Endothelial cell of umbilical vein (primary cell): ENCODE measurements at places on chromosomes 13 and 19. TPM values are rescaled to one million over a fixed set of nuclear protein-coding genes. Genes with fewer than 3 reads are reported as not detected.
A peak's percentile ranks its signal among the peaks of the same experiment; 100 is the strongest.

DNA sequence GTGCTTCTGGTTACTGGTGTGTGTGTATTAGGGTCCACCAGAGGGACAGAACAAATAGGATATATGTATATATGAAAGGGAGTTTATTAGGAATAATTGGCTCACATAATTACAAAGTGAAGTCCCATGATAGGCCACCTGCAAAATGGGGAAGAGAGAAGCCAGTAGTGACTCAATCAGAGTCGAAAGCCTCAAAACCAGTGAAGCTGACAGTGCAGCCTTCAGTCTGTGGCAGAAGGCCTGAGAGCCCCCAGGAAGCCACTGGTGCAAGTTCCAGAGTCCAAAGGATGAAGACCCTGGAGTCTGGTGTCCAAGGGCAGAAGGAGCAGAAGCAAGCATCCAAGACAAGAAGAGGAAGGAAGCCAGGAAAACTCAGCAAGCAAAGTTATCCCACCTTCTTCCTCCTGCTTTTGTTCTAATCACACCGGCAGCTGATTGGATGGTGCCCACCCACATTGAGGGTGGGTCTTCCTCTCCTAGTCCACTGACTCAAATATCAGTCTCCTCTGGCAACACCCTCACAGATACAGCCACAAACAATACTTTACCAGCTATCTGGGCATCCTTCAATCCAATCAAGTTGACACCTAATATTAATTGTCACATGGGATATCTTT lies 21.7 kb upstream of the SCEL start:
- no peaks in the 10 kb centered on the region for H3K27me3 ChIP-seq
- no peaks in the 10 kb centered on the region for H3K36me3 ChIP-seq

- no peak overlapping the region for H3K27ac ChIP-seq
- no peaks in the 10 kb centered on the region for H3K27me3 ChIP-seq
- DNase-seq, result no peak
- H3K36me3 ChIP-seq, result no peaks in the 10 kb centered on the region
- H3K4me3 ChIP-seq, result no peak overlapping the region
Observed at GRCh38 chr13:59478908-59479307, 684.8 kb downstream of the DIAPH3 start.

GRCh38 chr19:485077-485476 lies 11.2 kb upstream of the MADCAM1 start:
- peaks cover 7% of the 10 kb centered on the region for H3K4me1 ChIP-seq
- no peak for DNase-seq
- no peak overlapping the region for H3K4me3 ChIP-seq
- no peaks in the 10 kb centered on the region for H3K27me3 ChIP-seq

GRCh38 chr19:34597596-34597995 lies 79.4 kb downstream of the SCGB2B2 start:
- DNase-seq, result no peak
- H3K27me3 ChIP-seq, result no peaks in the 10 kb centered on the region
- H3K4me1 ChIP-seq, result no peaks in the 10 kb centered on the region
- no peak overlapping the region for H3K4me3 ChIP-seq

GRCh38 chr19:11554160-11554559 lies 4.9 kb downstream of the ELOF1 start:
- no peaks in the 10 kb centered on the region for H3K27me3 ChIP-seq
- no peak overlapping the region for H3K4me3 ChIP-seq
- no peaks in the 10 kb centered on the region for H3K36me3 ChIP-seq
- no peak overlapping the region for H3K27ac ChIP-seq

- H3K4me3 ChIP-seq, result no peak overlapping the region
- DNase-seq, result no peak
- H3K36me3 ChIP-seq, result no peaks in the 10 kb centered on the region
- H3K27ac ChIP-seq, result no peak overlapping the region
- H3K4me1 ChIP-seq, result no peaks in the 10 kb centered on the region
Observed at GRCh38 chr19:50780753-50781435, 9.3 kb upstream of the ACP4 start.

- peaks cover 2% of the 10 kb centered on the region for H3K36me3 ChIP-seq
- H3K27ac ChIP-seq, result no peak overlapping the region
- peak; percentile 73 for DNase-seq
- H3K4me1 ChIP-seq, result no peaks in the 10 kb centered on the region
Observed at GRCh38 chr19:33125929-33126388, 6.0 kb upstream of the WDR88 start.

GRCh38 chr13:57326532-57326931 lies 159.5 kb downstream of the PRR20E start:
- no peaks in the 10 kb centered on the region for H3K27me3 ChIP-seq
- no peaks in the 10 kb centered on the region for H3K4me1 ChIP-seq
- no peak overlapping the region for H3K27ac ChIP-seq
- no peak overlapping the region for H3K4me3 ChIP-seq

DNA sequence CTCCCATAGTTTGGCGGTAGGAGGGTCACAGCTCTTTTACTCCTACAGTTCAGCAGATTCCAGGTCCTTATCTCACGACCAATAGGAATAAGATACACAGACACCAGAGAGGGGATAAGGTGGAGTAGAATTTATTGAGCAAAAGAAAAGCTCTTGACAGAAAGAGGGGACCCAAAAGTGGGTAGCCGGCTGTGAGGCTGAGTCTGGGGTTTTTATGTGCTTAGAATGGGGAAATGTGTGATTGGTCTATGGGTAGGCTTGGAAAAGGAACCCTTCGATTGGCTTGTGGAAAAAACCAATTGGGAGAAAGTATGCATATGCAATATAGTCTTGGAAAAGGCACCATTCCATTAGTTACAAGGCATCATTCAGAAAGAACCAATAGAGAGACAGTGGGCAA lies 1356.9 kb upstream of the SPRY2 start:
- no peaks in the 10 kb centered on the region for H3K4me1 ChIP-seq
- H3K27ac ChIP-seq, result no peak overlapping the region
- no peak for DNase-seq
- no peaks in the 10 kb centered on the region for H3K27me3 ChIP-seq
- H3K4me3 ChIP-seq, result no peak overlapping the region
- H3K36me3 ChIP-seq, result no peaks in the 10 kb centered on the region

- H3K4me3 ChIP-seq, result no peak overlapping the region
- no peak for DNase-seq
- no peaks in the 10 kb centered on the region for H3K27me3 ChIP-seq
- no peak overlapping the region for H3K27ac ChIP-seq
- no peaks in the 10 kb centered on the region for H3K4me1 ChIP-seq
Observed at GRCh38 chr13:90270226-90270625, 1077.3 kb upstream of the MIR17HG start.

DNA sequence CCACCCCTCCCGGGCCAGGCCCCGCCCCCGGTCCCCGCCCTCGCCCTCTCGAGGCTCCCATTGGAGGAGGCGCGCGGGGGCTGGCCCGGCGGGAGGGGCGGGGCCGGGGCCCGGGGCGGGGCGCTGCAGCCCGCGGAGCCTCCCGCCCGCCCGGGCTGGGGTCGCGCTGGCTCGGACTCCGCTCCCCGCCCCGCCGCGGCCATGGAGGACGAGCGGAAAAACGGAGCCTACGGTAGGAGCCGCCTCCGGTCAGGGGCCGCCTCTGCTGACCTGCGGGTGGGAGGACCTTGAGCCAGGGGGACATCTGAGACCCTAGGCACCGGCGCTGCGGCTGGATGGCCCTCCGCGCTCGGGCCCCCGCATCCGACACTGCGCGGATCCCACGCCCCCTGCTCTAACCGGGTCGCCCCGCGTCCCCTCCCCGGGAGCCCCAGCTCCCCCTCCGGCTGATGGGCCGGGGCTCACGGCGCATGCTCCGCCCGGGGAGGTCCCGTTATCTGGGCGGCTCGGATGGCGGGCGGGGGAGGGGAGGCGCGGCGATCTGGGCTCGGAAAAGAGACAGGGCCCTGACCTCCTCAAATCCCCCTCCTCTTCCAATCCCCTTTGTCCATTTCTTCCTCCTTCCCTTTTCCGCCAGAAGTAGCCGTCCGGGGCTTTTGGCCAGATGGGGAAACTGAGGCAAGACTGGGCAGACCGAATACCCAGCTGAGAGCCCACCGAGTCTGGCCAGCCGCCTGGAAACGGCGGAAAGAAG lies 15.4 kb upstream of the AP1M2 start:
- no peaks in the 10 kb centered on the region for H3K27me3 ChIP-seq
- peak overlapping the region; percentile 74 for H3K27ac ChIP-seq
- peak; percentile 83 for DNase-seq
- peak overlapping the region; percentile 91 for H3K4me3 ChIP-seq

- no peak for DNase-seq
- no peaks in the 10 kb centered on the region for H3K27me3 ChIP-seq
- H3K36me3 ChIP-seq, result no peaks in the 10 kb centered on the region
- H3K4me3 ChIP-seq, result no peak overlapping the region
- H3K27ac ChIP-seq, result no peak overlapping the region
- no peaks in the 10 kb centered on the region for H3K4me1 ChIP-seq
Observed at GRCh38 chr19:31252441-31252840, 96.8 kb downstream of the TSHZ3 start.

DNA sequence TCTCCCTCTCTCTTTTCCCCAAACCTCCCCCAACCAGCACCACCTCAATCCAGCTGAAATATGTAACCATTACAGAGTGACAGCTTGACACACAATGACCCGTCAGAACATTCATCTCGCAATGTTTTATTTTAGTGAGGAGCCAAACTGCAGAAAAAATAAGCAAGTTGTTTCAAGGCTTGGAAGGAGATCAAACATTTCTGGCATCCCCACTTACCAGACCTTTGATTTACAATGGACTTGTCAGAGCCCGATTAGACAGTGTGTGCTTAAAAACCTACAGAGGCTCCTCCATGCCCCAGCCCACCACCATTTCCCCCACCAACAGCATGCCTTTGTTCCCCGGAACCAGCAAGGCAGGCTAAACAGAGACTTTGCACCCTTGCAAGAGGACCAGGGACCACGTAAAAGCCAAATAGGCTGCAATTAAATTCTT lies 382.8 kb upstream of the ZNF507 start:
- H3K27me3 ChIP-seq, result no peaks in the 10 kb centered on the region
- DNase-seq, result no peak
- H3K4me3 ChIP-seq, result no peak overlapping the region

- no peak overlapping the region for H3K27ac ChIP-seq
- DNase-seq, result no peak
- H3K4me3 ChIP-seq, result no peak overlapping the region
- no peaks in the 10 kb centered on the region for H3K27me3 ChIP-seq
- H3K4me1 ChIP-seq, result no peaks in the 10 kb centered on the region
Observed at GRCh38 chr13:94218537-94218936, 260.9 kb downstream of the DCT start.

DNA sequence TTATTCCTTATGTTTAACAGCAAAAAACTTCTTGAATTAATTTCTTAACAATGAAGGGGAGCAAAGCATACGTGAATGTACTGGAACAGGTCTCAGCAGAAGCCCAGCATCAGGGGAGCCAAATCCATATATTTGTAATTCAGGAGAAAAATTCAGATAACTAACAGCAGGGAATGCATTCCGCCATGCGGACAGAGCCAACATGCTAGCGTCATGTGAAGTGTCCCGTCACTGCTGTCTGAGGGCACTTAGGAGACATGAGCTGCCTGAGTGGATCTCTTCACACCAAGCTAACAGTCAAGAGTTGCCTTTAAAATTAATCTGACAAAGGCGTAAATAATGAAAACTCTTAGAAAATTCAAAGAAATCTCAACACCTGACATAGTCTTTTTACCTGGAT lies 6.4 kb downstream of the AMER2 start:
- H3K4me1 ChIP-seq, result no peaks in the 10 kb centered on the region
- no peak for DNase-seq
- no peak overlapping the region for H3K27ac ChIP-seq
- no peaks in the 10 kb centered on the region for H3K36me3 ChIP-seq
- peaks cover 38% of the 10 kb centered on the region for H3K27me3 ChIP-seq

- H3K4me1 ChIP-seq, result peaks cover 10% of the 10 kb centered on the region
- DNase-seq, result peak; percentile 95
- no peak overlapping the region for H3K27ac ChIP-seq
- no peak overlapping the region for H3K4me3 ChIP-seq
- no peaks in the 10 kb centered on the region for H3K36me3 ChIP-seq
Observed at GRCh38 chr19:45882652-45883585, 3.0 kb downstream of the IRF2BP1 start.

DNA sequence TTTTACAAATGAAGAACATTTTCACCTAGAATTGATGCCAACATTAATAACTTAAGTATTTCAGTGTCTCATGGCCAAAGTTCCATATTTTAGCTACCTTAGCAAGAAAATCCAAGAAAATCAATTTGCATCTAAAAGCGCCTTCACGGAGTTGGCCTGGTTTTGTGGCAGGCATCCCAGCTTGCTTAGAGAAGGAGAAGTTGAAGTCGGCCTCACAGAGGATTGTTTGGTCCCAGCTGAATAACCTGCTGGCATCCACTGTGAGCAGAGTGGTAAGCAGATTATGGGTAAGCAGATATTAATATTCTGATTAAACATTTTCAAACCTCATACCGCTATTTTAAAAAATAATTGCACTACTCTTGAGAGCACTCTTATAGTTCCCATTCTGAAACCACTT lies 62.3 kb upstream of the STARD13 start:
- no peak for DNase-seq
- H3K27ac ChIP-seq, result no peak overlapping the region
- no peaks in the 10 kb centered on the region for H3K27me3 ChIP-seq
- H3K4me1 ChIP-seq, result peaks cover 16% of the 10 kb centered on the region

DNA sequence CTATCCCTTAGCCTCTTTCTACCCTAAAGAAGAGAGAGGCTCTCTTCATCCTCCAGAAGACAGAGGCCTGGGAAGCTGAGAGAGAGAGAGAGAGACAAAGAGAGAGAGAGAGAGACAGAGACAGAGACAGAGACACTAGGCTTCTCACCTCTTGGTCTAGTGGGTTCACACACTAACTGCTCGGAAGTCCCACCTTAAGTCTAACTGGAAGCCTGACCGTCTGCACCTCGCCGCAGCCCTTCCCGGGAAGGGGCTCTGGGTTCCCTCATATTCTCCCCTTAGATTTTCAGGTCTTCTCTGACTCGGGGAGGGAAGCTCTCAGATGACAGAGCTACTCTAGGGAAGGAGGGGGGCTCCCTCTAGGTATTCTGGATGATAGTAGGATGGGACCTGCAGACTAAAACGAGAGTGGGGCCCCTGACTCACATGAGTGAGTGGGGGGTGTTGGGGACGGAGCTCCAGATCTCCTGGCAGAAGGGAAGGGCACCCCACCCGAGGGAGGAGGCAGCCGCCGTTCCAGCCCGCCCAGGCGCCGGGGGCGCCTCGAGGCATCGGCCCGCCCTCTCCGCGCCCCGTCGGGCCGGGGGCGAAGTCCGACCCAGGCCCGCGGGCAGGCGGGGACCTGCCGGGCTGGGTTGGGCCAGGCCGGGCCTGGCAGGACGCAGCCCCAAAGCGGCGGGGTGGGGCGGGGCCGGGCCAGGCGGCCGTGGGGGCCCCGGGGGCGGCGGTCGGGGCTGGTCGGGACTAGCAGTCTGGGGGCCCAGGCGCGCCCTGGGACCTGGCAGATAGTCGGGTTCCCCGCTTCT lies 2.0 kb upstream of the JUNB start:
- H3K4me1 ChIP-seq, result peaks cover 35% of the 10 kb centered on the region
- no peaks in the 10 kb centered on the region for H3K27me3 ChIP-seq
- DNase-seq, result peak; percentile 28
- no peak overlapping the region for H3K4me3 ChIP-seq
- peak overlapping the region; percentile 65 for H3K27ac ChIP-seq
- no peaks in the 10 kb centered on the region for H3K36me3 ChIP-seq

GRCh38 chr19:28869459-28869858 lies 343.5 kb downstream of the UQCRFS1 start:
- H3K27me3 ChIP-seq, result no peaks in the 10 kb centered on the region
- no peak overlapping the region for H3K4me3 ChIP-seq
- H3K36me3 ChIP-seq, result no peaks in the 10 kb centered on the region
- H3K27ac ChIP-seq, result no peak overlapping the region
- no peaks in the 10 kb centered on the region for H3K4me1 ChIP-seq

The PCDH8 gene
- polyA plus RNA-seq, result not detected in 2 replicates

The ZNF493 gene
- polyA plus RNA-seq, result 2.4 and 2.6 TPM in 2 replicates

The ZNF790 gene
- polyA plus RNA-seq, result 1.6 and 2.1 TPM in 2 replicates

The SHC2 gene
- polyA plus RNA-seq, result 11.8 and 16.8 TPM in 2 replicates

The NOSIP gene
- polyA plus RNA-seq, result 128 and 199 TPM in 2 replicates

The CD37 gene
- not detected in 2 replicates for polyA plus RNA-seq

The EPSTI1 gene
- polyA plus RNA-seq, result 0.76 and 0.77 TPM in 2 replicates
